Upper lobe of right lung (tissue), 1 donor: ENCODE measurements at places on chromosomes 7 and 10.

DNA sequence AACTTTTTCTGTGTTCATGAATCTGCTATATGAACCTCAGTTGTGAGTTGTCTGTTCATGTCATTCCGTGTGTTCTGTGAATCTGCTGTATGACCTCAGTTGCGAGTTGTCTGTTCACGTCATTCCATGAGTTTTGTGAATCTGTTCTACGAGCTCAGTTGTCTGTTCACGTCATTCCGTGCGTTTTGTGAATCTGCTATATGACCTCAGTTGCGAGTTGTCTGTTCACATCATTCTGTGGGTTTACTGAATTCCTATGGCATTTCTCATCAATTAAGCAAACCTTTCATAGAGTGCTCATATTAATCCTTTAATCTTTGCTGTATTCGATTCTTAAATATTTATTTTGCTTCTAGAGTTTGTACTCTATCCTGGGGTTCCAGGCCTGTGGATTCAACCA is 150.6 kb downstream of the DIP2C start:
- DNase-seq: no peak

- DNase-seq: no peak
Measured at GRCh38 chr10:73639286-73639685, 2.0 kb downstream of the MYOZ1 start.

DNA sequence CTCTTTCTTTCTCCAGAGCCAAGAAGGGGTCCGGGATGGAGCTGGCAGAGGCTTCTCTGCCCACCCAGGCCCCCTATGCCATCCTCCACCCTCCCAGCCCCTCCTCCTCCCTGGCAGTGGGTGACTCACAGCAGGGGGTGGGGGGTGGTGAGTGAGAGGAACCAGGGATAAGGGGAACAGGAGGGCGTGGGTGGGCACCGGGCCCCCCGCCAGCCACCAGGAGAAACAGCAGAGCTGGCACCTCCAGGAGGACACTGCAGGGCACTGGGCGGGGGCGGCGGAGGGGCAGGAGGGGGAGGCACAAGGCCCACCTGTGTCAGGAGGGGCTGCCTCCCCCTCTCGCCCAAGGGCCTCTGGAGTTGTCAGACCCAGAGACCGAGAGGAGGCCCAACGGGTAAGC is 56.0 kb downstream of the CAMK2B start:
- DNase-seq: no peak

DNA sequence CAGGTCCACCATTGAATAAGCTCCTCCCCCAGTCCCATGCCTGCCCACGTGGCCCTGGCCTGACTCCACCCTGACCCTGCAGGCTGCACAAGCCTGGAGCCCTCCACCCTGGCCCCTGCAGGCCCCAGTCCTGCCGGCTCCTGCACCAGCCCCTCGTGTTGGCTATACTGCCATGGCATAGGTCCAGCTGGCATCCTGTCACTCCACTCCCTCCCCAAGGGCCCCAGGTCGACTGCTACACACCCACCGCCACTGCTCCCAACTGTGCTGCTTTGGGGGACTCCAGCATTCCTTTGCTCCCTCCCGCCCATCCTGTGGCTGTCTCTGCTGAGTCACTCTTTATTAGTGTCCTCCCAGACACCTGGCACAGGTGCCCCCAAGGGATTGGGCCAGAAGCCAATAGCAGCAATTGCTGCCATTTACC is 32.4 kb upstream of the HSPA12A start:
- no peak for DNase-seq

DNA sequence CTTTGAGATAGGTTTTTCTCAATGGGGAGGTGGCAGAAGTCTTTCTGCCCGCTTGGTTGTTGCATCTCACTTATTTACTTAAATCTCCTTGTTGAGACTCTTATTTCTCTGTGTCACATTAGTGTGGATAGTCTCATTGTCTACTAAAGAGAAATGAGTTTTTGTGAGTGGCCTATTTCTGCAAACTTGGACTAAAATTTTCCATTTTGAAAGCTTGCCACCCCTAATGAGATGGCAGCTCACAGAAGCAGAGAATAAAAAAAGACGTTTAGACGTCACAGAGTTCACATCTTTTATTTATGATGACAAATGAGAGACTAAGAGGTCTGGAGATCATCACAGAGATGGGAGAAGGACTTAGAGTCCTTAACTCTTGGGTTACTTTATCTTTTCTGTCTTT is 262.7 kb upstream of the PHYHIPL start:
- DNase-seq: no peak

DNA sequence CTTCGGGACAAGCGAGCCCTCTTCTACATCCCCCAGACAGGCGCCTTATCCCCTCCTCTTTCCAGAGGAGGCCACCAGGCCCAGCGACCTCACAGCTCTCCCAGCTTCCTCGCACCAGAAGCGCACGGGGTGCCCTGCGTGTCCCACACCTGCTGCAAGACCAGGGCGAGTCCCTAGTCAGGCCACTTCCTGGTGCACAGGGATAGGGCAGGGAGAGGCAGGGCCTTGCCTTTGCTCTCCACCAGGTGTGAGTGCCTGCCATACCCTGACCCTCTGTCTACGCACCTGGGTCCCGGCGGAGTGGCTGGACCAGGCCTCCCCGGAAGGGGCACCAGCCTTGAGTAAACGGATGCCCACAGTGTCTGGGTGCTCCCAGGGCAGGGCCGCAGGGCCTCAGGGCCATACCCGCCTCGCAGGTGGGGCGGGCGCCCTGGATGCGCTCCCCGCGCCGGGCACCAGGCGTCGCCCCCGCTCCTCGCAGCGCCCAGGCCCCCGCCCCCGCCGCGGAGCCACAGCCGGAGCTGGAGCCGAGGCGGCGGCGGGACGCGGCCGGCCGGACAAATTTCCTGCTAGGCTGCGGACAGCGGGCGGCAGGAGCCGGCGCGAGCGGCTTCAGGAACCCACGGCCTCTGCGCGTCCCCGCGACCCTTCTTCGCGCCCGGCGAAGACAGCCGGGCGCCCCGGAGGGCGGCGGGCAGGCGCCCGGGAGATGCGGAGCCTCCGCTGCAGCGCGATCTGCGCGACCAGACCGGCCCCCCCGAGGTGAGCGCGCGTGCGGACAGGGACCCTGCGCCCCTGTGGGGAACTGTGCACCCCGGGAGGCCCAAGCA is at the start of gene PTPRE:
Gene PTPRE, plus strand, starts transcription at position 556 of the 830 bp plus-strand sequence. CDS start 133,779 bp downstream, outside the sequence.
- peak; percentile 92 for DNase-seq

DNA sequence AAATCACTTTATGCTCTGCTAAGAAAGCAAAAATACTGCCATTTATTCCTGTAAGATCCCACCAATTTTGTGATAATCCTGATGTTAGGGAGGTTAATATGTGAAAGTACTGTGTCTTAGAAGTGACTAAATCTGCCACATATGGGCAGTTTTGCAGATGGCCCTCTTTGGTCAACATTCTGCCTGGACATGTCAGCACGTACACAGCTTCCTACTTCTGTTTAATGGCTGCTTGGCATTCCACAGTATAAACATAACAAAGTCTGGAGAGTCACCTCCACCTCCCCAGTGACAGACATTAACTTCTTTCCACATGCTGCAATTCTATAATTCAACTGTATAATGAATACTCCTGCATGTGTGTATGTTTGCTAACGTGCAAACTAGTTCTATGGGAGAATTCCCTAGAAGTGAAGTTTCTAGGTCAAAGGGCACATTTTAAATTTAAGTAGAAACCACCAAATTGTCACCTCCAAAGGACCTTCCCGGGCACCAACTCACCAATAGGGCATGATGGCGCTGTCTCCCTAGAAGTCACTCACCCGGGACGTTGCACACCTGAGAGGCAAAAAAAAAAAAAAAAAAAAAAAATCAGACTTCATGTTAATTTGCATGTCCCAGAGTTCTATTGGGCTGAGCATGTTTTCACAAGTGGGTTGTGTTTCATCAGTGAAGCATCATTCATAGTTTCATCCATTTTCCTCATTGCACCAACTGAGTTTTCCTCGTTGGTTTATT is 38.9 kb downstream of the MKI67 start:
- no peak for DNase-seq

- peak; percentile 82 for DNase-seq
Measured at GRCh38 chr10:124565565-124566221, 104.1 kb downstream of the LHPP start.

DNA sequence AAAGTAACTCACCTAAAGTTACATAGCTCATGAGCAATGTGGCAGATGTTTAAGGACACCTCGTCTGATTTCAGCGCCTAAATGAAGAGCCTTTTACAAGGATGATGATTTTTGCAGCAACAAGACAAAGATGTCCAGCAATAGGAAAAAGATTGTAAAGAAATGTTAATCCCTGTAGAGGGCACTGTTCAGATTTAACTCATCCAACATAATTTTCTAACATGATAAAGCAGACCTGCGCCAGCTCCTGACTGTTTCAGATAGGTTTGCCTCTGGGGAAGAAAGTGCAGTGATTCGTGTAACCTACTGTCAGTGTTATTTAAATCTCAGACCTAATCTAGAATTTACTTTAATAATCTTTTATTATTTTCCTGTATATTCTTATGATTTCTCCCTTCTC is 595.2 kb downstream of the AUTS2 start:
- DNase-seq: no peak

DNA sequence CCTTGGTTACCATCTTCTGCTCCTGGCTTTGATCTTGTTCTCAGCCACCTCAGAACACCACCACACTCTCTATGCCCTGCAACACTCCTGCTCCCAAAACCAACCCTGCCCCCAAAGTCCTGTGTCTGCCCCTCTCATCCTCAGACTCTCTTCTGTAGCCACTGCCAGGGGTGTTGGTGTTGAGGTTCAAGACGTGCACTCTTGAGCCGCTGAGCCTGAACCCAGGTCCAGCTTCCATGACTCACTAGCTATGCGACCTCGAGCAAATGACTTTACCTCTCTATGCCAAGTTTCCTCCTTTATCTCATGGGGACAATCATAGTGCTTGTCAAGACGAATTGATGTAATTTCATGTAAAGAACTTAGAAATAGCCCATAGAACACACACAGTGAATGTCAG is 840 bp upstream of the ATP6V0A4 start:
- DNase-seq: no peak

- no peak for DNase-seq
Measured at GRCh38 chr7:101636822-101637623, 7.9 kb upstream of the MYL10 start.

DNA sequence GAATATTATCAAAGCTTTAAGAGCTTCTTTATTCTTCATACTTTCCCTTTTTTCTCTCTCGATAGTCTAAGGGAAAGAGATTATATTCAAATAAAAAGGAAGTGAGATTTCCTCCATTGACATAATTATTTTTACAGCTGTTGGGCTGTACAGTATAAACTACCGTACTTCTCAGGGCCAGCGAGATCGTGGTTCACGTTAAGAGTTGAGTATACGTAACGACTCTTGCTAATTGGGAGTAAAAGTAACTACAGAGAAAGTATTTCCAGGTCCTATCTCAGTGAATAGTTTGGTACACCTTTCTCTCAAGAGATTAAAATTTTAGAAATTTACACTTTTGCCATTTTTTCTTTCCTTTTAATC is 57.8 kb downstream of the INPP5F start:
- DNase-seq: no peak

- peak; percentile 40 for DNase-seq
Measured at GRCh38 chr7:1689311-1689710, 19.2 kb downstream of the ELFN1 start.

- no peak for DNase-seq
Measured at GRCh38 chr10:61844116-61844822, 57.2 kb upstream of the ARID5B start.

DNA sequence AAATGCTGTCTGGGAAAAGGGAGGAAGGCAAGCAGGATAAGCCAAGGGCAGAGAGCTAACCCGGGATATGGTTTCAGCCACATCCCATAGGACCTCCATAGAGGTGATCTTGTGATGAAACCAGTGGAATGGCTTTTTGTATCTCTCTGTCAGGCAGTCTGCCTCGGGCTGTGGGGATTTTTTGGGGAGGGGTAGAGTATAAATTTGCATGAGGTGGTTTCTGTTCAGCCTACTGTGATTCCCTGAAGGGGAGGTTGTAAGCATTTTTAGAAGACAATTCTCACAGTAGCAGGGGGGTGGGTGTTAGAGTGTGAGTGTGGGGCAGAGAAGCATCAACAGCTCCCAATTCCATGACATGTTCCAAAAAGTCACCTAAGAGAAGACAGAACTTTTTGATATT is 11.8 kb downstream of the OR9A2 start:
- DNase-seq: no peak

DNA sequence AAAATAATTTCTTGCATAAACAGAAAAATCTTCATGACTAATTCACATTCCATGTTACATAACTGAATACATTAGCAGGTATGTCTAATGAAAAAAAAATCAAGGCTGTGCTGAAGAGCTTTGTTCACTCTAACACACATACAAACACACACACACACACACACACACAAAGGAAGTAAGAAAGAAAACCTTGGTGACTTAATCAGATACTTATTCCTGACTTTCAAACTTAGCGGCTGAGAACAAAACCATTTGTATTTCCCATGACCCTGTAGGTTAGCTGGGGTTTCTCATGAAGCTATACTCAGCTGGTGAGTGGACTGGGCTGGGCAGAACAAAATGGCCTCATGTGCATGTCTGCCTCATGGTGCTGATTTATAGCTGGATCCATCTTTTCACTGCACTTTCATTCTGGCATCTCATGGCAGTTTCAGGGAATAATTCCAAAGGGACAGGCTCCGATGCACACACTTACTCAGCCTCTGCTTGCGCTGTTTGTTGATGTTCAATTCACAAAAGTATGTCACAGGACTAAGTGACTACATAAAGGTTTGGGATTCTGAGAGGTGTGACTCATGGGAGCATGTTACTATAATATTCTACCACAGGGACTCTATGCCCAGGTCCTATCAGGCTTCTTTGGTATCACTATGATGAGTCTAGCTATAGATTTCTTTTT is 161.2 kb downstream of the PCLO start:
- no peak for DNase-seq

DNA sequence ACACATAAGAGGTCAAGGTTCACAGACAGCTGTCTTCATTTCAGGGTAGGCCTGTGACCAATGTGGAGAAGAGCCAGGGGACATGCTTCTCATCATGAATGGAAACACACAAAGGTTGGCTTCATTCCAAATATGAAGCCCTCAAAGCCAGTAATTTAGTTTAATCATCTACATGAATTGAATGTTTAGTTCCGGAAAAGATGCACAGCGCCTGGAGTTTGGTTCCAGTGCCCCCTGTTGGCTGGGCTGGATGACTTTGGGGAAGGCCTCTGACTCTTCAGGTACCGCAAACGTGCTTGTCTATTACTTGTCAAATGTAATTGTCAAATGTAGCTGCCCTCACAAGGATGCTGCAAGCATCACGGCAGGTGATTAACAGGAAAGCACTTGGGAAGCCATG is 130.7 kb downstream of the ADRA2A start:
- no peak for DNase-seq
